ENCODE measurements at places on chromosomes 12 and 14.

DNA sequence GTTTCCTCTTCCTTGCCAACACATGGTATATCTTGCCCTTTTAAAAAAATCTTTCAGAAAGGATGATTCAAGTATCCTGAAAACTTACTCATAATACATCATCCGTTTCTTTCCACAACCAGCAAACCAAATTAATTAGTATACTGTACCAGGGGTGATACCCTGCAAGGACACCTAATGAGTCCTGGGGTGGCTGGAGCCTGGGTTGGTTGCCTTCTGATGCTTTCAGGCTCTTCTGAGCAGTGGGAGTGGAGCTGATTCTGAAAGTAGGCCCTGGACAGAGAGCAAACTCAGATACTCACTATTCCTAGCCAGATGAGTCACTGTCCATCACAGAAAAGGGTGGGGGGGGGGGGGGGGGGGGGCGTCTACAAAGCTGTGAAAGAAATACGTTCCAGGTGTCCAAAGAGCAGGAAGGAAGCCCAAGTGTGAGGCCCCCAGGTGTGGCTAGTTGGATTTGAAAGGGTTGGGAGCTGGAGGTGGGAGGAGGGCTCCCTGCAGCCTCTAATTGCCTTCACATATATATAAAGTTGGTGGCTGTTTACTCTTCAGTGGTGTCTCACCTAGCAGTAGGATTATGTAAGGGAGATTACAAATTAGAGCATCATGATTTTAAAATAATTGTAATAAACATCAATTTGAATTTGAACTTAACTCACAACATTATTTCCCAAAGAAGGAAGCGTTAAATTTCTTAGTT, 36.5 kb downstream of the FBXO33 start:
- DNase-seq, result no peak

- DNase-seq, result no peak
Observed at GRCh38 chr14:64707661-64708060, 3.4 kb downstream of the PLEKHG3 start.

- no peak for DNase-seq
Observed at GRCh38 chr12:119096429-119097202, 82.1 kb upstream of the HSPB8 start.

GRCh38 chr12:103326190-103326589, 169.6 kb downstream of the C12orf42 start:
- DNase-seq, result no peak

- DNase-seq, result no peak
Observed at GRCh38 chr12:53115112-53115890, 12.0 kb downstream of the SOAT2 start.

DNA sequence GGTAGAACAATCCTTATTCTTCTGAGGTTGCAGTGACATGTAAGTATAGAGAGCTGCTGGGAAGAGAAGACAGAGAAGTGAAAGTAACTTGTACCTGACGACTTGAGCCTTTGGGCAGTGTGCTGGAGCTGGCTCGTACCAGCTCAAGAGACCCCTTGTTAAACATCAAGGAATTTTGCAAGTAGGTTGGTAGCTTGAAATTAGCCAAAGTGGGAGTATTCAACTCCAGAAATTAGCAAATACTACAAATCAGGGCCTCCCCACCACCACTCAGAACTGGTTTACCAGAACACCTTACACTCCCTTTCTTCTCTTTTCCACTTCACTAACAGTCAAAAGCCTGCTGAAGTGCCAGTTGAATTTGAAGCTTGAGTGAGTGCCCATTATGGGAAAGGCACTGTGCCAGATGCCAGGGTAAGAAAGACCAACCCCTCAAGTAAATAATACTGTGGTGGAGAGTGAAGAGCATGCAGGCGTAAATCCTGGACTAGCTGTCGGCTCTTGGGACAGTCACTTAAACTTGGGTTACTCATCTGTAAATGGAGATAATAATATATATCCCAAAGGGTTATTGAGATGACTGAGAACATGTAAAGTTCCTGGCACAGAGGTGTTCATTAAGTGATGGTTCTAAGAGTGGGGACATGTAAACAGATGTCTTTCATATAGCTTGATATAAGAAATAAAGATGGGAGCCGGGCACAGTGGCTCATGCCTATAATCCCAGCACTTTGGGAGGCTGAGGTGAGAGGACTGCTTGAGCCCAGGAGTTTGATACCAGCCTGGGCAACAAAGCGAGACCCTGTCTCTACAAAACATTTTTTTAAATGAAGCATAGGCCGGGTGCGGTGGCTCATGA, 27.0 kb upstream of the EID3 start:
- no peak for DNase-seq

DNA sequence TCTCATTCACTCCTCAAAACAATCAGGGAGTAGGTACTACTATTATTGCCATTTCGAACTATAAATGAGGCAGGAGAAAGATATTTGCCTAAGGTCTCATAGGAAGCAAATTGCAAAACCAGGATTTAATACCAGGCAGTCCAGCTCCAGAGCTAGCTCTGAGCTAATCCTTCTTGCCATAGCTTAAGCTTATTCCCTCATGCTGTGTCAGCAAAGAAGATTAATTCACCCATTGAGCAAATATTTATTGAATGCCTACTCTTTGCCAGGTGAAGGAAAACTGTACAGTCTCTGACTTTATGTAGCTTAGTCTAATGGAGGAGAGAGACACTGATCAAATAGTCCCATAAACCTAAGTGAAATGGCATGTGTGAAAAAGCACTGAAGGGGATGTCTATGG, 19.5 kb downstream of the KCNA5 start:
- no peak for DNase-seq

DNA sequence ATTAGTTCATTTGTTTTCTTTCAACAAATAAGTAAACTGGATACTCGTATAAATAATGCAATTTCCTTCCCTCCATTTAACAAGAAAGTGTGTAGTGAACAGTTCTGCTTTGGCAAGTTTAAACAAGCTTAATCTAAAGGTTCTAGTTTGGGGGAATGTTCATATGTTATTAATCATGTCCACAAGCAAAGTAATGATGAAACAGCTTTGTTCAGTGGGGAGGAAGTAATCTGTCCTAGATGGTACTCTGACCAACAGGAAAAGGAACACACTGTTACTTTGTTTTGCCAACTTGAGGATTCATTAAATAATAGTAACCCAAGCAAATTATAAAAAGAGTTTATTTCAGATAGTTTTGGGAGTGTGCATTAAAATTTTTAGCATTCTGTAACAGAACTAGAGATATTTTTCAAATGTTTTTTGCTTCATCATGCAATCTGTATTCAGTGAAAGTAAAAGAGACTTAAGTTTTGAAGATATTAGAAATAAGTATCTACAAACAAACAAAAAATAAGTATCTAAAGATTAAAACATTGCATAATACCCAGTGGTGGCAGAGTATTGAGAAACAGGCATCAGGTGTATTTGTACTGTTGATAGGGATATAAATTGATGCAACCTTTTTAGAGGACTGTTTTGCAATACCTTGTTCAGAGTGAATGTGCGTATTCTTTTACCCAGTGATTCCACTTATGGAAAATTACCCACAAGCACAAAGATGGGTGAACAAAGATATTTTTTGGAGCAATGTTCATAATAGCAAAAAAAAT, 61.1 kb downstream of the RAB35 start:
- DNase-seq, result no peak

DNA sequence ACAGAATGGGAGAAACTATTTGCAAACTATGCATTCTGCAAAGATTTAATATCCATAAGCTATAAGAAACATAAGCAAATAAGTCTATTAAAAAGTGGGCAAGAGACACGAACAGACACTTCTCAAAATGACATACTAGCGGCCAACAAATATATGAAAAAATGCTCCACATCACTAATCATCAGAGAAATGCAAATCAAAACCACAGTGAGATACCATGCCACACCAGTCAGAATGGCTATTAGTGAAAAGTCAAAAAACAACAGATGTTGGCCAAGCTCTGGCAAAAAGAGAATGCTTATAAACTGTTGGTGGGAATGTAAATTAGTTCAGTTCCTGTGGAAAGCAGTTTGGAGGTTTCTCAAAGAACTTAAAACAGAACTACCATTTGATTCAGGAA, 121.3 kb downstream of the KCNMB4 start:
- DNase-seq, result no peak

GRCh38 chr14:90743425-90743824, 72.8 kb downstream of the TTC7B start:
- DNase-seq, result no peak

- no peak for DNase-seq
Observed at GRCh38 chr14:21369949-21370679, 13.7 kb downstream of the SUPT16H start.

DNA sequence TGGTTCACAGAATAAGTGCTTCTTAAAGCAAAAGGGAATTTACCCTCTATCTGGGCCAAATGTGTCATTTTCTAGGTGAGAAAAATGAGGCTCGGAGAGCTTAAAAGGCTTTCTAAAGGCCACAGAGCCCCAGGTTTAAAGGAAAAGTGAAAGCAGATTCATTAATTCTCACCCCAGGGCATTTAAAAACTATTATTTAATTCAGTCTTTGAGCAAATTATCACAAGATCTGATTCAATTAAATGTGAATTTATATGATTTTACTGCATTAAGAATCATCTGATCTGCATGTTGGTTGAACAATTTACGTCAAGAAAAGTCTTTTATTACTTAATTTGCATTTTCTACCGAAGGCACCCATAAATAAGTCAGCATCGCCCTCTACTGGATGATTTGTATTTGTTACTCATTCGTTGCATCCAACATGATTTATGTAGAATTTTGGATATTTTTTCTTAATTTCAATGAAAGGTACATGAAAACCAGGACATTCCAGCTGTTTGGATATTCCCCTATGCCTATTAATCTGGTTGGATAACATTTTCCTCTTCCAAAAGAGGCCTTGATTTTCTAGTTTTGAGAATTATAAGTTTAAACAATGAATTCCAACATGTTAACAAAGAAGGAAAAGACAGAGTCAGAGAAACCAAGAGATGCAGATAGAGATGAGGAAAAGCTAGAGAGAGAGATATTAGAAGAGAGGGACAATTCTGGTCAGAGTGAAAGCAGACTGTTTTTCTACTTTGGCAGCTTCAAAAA, 19.1 kb upstream of the DHRS7 start:
- no peak for DNase-seq

- DNase-seq, result no peak
Observed at GRCh38 chr14:75825147-75825592, 156.6 kb downstream of the TGFB3 start.

GRCh38 chr12:76356071-76356470, 7.9 kb upstream of the BBS10 start:
- DNase-seq, result no peak

DNA sequence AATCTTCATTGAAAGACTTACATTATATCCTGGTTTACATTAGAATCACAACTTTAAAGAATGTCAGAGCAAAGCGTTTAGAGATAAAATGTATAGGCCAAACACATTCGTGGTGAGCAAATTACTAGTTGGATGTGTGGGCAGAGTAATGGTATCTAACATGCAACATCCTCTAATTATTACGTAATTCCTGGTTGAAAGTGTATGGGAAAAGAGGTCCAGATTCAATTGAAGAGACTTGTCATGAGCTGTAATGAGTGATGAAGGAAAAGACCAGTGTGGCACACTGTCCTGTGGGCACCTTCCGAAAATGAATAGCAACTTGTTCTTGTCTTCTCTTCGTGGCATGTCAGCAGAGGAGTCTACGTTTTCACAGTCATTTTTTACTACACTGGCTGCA, 192.8 kb downstream of the LRIG3 start:
- no peak for DNase-seq

GRCh38 chr12:131113568-131114270, 160.0 kb downstream of the ADGRD1 start:
- DNase-seq, result no peak

- DNase-seq, result no peak
Observed at GRCh38 chr12:34119366-34119765, 97.1 kb downstream of the ALG10 start.

DNA sequence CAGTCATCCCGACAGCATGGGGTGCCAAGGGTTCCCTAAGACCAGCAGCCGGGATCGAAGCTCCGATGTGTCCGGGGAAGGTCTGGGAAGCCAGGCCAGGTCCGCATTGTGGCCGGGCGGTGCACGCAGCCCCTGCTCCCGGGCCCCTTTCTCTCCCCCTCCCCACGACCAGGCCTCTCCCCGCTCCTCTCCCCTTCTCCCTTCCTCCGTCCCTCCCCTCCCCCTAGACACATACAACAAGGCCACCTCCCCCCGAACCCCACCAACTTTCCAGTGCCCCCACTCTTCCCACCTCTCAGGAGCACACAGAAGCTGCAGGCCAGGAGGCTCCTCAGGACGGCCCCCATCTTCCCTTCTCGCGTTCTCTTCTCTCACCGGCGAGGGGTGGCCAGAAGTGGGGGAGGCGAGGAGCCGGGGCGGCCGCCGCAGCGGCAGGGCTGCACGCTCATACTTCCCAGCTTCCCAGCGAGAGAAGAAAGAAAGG, 413 bp downstream of the LRP6 start:
- DNase-seq, result no peak

- no peak for DNase-seq
Observed at GRCh38 chr12:105342464-105342863, 12.0 kb downstream of the C12orf75 start.

DNA sequence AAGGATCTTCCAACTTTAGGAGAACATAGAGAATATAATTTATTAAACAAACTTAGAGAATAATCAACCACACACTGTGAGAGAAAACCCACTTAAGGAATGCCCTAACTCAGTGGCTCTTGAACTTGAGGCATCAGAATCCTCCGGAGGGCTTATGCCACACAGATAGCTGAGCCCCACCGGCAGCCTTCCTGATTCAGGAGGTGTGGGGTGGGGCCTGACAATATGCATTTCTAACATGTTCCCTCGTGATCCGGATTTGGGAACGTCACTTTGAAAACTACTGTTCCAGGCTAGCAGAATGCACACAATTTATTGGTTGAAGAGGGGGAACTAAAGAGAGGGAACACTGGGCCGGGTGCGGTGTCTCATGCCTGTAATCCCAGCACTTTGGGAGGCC, 2.0 kb upstream of the SOAT2 start:
- DNase-seq, result no peak

DNA sequence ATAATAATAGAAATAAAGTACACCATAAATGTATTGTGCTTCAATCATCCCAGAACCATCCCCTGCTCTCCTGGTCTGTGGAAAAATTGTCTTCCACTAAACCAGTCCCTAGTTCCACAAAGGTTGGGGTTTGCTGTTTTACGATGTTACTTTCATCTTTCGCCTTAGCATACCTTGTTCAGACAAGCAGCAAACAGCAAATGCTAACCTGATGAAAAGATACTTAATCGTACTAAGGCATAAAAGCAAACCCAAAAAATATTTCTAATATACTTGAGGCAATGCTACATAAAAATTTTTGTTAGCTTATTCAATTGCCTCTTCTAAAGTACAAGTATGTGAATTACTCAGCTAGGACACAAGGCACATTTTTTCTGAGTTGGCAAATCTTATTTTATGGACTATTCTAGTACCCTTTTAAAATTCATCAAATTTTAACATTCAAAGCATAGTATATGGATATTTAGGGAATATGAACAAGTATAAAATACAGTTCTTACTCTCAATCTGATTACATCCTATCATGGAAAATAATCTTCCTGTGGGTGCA, 97.1 kb upstream of the PLEKHG7 start:
- no peak for DNase-seq

DNA sequence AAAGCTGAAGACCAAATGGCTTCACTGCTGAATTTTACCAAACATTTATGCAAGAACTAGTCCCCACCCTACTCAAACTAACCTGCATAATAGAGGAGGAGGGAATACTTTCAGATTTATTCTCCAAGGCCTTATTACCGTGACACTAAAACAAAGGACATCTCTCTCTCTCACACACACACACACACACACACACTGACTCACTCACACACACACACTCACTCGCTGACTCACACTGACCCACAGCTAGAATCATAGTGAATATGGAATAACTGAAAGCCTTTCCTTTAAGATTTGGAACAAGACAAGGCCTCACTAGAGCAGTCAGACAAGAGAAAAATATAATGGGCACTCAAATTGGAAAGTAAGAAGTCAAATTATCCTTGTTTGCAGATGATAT, 1014.1 kb downstream of the TMTC2 start:
- DNase-seq, result no peak

All from GOT3 (cell line).